Activated CD4-positive, alpha-beta T cell treated with anti-CD3 and anti-CD28 coated beads, Interleukin-10, Interleukin-2, amounts not matched to agents 100 ng/mL and 50 ng/mL, durations not matched to agents 16 hours and 8 hours (primary cell): ENCODE measurements at places on chromosomes 2 and 18.

- no peak for DNase-seq
Measured at GRCh38 chr2:171874963-171875362, 19.1 kb downstream of the SLC25A12 start.

- no peak for DNase-seq
Measured at GRCh38 chr2:63047321-63048279, 3.0 kb upstream of the OTX1 start.

GRCh38 chr2:241298673-241299072, 16.8 kb downstream of the HDLBP start:
- peak; percentile 29 for DNase-seq

GRCh38 chr18:38310936-38311335, 745.3 kb upstream of the CELF4 start:
- no peak for DNase-seq

DNA sequence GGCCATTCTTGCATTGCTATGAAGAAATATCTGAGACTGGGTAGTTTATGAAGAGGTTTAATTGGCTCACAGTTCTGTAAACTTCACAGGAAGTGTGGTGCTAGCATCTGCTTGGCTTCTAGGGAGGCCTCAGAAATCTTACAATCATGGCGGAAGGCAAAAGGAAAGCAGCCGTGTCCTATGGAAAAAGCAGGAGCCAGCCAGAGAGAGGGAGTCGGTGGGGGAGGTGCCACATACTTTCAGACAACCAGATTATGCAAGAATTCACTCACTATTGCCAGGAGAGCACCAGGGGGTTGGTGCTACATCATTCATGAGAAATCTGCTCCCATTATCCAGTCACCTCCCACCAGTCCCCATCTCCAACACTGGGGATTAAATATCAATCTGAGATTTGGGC, 64.1 kb downstream of the CPS1 start:
- no peak for DNase-seq

DNA sequence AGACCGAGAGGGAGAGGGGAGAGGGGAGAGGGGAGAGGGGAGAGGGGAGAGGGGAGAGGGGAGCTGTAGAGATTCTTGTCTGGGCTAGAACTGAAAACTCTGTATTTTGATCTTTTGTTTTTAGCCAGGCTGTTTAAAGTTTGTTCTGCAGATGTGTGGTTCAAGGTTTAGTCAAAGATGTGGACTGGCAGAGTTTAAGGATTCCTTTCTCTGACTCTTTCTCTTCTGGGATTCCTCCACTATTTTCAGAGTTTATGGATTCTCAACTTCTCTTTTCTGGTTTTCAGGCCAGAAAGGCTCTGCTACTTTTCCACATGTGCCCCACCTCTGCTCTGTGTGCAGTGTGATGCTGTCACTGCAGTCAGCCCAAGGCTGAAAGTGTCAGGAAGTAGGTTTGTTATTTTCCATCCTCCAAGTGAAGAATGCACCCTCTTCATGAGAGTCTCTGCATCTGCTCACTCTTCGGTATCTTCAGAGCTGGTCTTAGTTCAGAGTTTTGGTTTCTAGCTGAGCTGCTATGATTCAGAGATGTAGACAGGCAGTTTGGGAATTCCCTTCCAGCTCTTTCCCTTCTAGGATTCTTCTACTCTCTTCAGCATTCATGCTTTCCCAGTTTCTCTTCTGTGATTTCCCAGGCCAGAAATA, 130.9 kb upstream of the SMAD7 start:
- DNase-seq, result no peak

- DNase-seq, result no peak
Measured at GRCh38 chr2:45912109-45912508, 260.6 kb downstream of the PRKCE start.

- no peak for DNase-seq
Measured at GRCh38 chr2:168355121-168355520, 101.0 kb upstream of the CERS6 start.

DNA sequence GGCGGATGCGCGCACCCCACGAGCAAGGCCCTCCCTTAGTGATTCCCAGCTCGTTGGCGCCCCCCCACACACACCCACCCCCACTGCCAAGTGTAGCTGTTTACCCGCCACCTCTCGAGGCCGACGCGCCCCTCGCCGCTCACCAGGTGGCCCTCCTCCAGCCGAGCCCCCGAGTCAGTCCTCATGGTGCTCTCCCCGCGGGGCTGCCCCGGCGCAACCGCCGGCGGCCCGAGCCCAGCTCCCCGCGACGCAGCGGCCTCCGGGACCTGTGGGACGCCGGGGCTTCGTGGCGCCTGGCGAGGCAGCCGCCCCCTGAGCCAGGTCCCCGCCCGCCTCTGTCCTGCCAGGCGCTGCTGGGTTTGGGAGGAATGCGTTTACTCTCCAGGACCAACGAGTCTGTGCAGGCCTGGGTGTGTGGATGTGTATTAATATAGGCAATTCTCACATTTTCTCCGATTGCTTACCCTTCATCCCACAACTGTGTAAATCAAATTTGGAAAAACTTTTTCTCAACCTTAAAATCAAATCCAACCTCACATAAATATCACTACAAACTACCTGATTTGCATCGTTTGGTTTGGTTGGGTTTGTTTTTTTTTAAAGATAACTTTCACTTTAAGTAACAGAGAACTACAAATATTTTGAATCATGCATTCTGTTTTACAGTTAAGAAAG, at the start of gene TMEM237:
TSS of gene TMEM237 (minus strand) at position 288 of the 675 bp plus-strand sequence. CDS start at position 185, 103 bp downstream.
- no peak for DNase-seq

- DNase-seq, result no peak
Measured at GRCh38 chr2:128307595-128307994, 11.1 kb downstream of the HS6ST1 start.

DNA sequence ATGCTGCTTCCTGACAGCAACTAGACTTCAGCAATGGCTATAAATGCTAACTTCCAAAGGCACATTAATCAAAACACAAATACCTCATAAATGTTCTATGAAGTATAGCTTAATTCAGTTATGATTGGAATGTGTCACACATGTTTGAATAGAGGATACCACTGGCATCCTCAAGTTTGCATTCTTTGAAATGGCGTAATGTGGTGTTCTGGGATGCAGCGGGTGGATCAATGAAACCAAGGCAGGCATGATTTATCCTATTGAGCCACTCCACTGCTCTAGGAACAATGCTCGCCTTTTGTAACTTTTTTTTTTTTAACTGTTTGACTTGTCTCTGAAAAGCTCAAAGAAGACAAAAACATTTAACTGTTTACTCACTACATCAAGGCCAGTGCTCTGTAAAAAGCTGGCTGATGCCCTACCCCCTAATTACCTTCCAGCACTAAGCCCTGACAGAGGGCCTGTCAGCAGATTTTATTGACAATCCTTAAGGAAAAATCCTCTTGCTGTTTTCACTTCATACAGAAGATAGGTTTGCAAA, 278.8 kb upstream of the SESTD1 start:
- DNase-seq, result no peak

GRCh38 chr2:43874776-43875451, 36.1 kb downstream of the ABCG8 start:
- DNase-seq, result no peak

DNA sequence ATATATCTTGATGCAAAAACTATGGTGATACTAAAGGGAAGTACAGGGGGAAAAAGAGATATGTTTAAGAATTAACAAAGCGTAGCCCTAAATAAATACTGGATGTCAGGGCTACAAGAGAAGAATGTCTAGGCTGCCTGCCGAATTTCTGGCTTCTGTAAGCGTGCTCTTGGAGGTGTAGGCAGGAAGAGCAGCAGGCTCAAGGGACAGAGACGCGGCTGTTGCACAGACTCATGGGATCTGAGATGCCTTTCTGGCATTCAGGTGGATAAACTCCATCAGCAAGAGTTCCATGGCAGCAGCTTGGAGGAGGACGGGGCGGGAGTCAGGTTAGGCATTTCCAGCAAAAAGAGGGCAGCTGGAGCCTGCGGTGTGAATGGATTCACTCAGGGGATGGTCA, 123.2 kb upstream of the TWIST2 start:
- no peak for DNase-seq
